Left renal pelvis (tissue), 4 donors: ENCODE measurements at places on chromosomes 12 and 14. TPM values are rescaled to one million over a fixed set of nuclear protein-coding genes. Genes with fewer than 3 reads are reported as not detected.

Gene CCDC196
- polyA plus RNA-seq = not detected

Gene SPIC
- polyA plus RNA-seq = not detected

Gene ACOT4
- 0.74 TPM for polyA plus RNA-seq

Gene FSCB
- polyA plus RNA-seq = not detected

Gene EPS8
- 65.8 TPM for polyA plus RNA-seq

Gene ASIC1
- polyA plus RNA-seq = 4.8 TPM

Gene RPS6KL1
- 1.8 TPM for polyA plus RNA-seq

Gene BCL11B
- 2.4 TPM for polyA plus RNA-seq

Gene WDR20
- 23.4 TPM for polyA plus RNA-seq

DNA sequence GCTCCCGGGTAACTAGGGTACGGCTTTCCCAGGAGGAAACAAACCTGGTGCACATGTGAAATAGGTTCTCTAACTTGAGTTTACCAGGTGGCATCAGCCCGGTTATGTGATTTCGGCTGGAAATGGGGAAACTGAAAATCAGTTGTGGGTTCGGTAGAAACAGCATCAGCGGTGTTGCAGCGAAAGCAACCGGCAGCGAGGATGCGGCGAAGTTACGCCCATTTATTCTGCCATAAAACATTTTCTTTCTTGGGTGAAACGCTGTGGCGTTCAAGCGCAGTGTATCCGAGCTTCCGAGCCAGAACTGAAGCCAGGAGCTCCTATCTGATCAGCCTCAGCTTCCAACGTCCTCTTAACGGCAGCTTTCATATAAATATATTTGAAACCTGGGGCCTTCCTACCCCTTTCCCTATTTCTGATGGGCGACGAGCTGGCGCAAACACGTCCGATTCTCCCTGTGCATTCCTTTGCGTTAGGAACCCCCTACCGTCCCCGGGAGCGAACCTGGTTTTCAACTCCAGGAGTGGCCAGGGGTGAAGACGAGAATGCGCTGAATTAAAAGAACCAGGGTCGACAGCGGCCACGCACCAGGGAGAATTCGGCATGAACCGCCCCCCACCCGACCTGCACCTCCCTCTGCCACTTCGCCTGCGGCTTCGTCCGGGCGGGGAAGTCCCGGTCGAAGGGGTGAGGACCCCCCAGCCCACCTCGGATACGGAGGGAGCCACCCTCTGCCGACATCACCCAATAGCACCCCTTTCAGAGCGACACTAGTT, 1.6 kb downstream of the DPF3 start:
- no peak for DNase-seq

GRCh38 chr14:94748667-94749347, 21.1 kb downstream of the GSC start:
- no peak for DNase-seq

GRCh38 chr14:102094101-102094500, 7.3 kb upstream of the HSP90AA1 start:
- DNase-seq = no peak

GRCh38 chr14:24895243-24895583, 154.7 kb downstream of the STXBP6 start:
- DNase-seq = no peak

- DNase-seq = no peak
Observed at GRCh38 chr14:70663707-70664179, 22.0 kb downstream of the TTC9 start.

DNA sequence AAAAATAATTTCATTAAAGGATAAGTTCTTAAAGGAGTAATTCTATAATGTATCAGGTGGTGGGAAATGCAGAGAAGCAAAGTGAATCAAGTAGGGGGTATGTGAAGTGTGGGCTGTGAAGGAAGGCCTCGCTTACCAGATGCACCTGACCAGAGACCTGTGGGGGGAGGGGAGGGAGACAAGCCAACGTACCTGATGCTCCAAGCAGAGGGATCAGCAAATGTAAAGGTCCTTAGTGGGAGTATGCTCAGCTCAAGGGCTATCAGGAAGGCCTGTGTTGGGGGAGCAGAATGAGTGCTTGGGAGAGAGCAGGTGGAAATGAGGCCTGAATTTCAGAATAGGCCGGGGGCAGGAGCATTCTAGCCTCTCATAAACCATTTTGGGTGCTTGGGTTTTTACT, 57.1 kb downstream of the ANO4 start:
- DNase-seq = no peak

GRCh38 chr14:81172353-81172752, 48.4 kb downstream of the GTF2A1 start:
- DNase-seq = no peak

DNA sequence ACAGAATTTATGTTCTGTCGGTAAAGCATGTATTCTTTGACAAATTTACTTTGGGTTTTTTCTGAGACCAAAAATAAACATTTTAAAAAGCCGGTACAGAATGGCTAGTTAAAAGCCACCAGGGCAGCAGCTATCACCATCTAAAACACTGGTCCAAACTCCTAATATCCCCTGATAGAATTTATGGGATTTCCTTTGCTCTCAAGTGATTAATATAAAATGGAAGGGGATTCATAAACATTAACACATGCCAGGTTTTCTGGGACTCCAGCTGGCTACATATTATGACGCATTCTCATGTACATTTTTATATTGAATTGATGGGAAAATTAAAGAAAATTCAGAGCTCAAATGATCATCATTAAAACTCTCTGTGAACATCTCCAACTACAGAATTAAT, 640.8 kb downstream of the C12orf50 start:
- no peak for DNase-seq

GRCh38 chr12:5230156-5230555, 186.5 kb downstream of the KCNA5 start:
- no peak for DNase-seq

- DNase-seq = no peak
Observed at GRCh38 chr12:77795699-77796098, 35.0 kb upstream of the NAV3 start.

GRCh38 chr14:31479027-31479426, 8.8 kb downstream of the GPR33 start:
- DNase-seq = no peak

GRCh38 chr14:21626491-21627230, 8.1 kb downstream of the OR10G2 start:
- DNase-seq = no peak

DNA sequence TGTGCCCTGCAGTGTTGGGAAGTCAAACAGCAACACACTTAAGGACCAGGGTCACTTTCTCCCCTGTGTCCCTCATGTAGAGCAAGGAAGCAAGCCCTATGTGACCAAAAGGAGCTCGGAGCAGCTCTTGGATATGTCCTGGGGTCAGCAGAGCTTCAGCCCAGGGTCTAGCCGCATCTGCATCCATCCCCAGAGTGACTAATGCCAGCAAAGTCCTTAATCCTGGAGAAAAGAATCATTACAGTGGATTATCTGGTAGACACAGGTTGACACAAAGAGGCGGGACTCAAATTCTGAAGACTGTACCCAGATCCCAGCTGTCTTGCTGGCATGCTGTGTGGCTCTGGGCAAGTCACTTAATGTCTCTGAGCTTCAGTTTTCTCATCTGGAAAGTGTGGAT, 239.1 kb upstream of the PWP1 start:
- no peak for DNase-seq

DNA sequence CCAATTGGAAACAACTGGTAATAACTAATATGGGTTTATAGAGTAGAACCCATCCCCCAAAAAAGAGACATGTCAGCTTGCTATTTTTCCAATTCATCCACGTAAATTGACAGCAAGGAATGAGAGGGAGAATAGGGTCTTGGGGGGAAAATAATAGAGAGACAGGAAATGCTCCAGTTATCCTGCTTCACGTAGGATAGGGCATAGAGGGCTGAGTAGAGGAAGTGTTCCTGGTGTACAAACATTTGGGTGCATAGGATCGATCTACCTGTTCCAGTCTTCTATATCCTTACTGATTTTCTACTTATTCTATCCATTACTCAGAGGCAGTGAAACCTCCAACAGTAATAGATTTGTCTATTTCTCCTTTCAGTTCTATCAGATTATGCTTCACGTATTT, 49.6 kb upstream of the COL2A1 start:
- no peak for DNase-seq

GRCh38 chr12:97313471-97314190, 149.0 kb upstream of the RMST start:
- no peak for DNase-seq

- DNase-seq = no peak
Observed at GRCh38 chr12:6765048-6765633, 1.0 kb upstream of the PTMS start.

DNA sequence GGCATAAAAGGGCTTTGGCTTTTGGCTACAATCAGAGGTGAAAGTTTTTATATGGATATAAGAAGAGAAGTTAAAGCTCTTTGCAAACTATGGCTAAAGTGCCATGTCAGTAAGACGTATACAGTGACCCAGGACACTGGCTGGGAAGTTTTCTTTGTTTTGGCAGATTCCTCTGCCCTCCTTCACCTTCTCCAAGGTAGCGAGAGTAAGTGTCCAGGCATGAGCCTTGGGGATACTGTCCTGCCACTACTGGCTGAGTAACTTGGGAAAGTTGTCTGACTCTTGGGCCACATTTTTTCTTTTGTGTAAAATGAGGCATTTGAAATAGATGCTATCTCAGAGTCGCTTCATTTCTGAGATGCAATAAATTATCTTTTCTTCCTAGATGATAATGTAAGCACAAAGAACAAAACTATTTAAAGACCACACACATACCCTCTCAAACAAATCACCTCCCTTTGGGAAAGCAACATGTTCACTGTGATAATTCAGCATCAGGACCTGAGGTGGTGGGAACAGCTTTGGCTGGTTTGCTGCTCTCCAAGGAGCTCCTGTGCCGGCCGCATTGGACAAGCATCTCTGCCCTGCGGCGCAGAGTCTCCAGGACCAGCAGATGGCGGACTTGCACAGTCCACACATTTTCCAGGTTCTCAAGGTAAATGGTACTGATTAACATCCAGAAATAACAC, 106.3 kb downstream of the PTCSC3 start:
- DNase-seq = peak; percentile 52

- no peak for DNase-seq
Observed at GRCh38 chr12:116384691-116385485, 107.4 kb upstream of the MED13L start.

- no peak for DNase-seq
Observed at GRCh38 chr14:30159374-30159773, 231.7 kb upstream of the PRKD1 start.

DNA sequence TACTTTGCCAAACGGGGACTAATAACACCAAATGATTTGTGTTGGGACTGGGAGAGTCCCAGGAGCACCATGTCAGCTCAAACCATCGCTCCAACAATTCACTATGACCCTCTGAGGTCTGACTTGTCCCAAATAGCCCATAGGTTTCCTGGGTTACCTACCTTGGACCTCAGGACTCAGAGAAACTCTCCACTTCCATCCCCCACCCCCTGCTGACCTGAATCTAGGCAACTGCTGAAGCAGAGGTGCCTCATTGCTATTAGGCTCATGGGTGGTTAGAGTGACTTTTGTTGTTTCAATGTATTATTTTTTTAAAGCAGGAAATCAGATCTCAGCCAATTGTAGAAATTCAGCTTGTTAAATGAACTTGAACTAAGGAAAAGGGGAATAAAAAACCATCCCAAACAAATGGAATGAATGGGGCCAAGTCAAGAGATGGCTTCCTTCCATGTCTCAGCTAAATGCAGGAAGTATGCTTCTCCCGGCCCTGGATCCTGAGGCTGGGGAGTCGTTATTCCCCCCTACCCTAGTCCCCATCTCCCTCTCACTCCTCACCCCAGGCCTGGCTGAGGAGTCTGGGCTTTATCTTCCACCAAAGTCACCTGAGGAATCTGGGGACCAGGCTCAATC, 80.9 kb upstream of the SLC24A4 start:
- DNase-seq = no peak

DNA sequence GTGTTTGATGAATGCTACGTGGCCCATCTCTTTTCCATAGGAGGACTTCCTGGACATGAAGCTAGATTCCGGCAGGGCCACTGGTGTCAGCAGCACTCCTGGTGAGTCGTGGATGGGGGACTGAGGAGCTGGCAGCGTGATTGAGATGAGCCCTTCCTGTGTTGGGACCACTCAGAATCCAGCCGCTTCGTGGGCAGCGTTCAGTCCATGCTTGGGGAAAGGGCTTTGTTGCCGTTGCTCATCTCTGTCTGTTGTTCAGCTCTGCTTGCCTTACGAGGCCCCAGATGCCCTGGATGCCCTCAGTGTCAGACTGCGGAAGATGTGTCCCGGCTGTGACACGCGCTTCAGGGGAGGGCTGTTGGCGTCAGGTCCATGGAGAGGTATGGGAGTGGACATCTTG, 127.1 kb upstream of the RTL1 start:
- no peak for DNase-seq

- DNase-seq = no peak
Observed at GRCh38 chr12:124431971-124432370, 135.4 kb downstream of the NCOR2 start.

DNA sequence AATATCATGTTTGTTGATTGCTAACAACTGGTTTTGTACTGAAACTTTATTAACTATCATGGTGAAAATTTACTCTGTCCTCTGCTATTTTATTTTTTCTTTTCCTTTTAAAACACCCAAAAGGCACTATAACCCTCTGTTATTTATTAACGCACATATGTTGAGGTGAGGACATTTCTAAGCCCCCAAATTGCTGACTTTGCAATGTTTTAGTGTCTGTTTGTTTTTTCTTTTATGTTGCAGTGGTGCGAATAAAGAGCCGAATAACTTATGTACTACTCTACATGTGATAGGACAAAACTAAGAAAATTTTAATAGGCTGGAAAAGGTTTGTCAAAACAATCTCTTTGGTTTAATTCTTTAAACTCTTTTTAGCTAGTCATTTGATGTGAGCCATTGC, 24.5 kb upstream of the PAWR start:
- DNase-seq = no peak

- no peak for DNase-seq
Observed at GRCh38 chr12:42968426-42968825, 378.9 kb upstream of the PRICKLE1 start.

GRCh38 chr14:65329911-65330310, 82.6 kb upstream of the FUT8 start:
- no peak for DNase-seq

DNA sequence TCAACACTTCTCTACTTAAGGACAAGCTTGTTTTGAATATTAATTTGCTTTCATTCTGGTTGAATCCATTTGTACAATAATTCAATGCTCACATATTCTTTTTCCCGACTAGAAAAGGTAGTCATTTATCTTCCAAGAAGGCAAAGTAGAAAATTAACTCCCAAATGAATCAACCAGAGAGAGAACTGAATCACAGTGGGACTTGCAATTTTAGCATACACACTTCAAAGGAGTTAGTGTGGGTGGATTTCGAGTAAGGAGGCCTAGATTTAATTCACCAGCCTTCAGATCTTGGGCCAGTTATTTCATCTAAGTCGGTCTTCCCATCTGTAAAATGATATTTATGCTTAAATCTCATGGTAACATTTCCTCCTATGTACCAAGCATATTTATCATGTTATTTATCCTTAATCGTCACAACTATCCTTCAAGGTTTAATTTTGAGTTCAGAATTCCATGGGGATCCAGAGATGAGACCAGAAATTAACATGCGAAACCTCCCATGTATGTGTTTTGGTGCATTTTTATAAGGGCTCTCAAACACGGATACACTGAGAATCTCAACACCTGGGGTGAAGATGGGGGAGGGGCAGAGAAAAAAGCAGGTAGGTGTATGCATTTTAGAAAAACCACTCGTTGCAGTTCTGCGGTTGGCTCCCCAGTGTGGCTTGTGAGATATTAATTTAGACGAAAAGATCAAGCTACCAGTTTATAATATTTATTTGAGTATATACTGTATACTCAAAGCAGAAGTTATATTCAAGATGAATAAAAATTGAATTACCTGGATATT, 38.9 kb upstream of the IL22 start:
- no peak for DNase-seq
